ENCODE measurements at places on chromosomes 13 and 19. TPM values are rescaled to one million over a fixed set of nuclear protein-coding genes. Genes with fewer than 3 reads are reported as not detected.

The FAM124A gene
- not detected for total RNA-seq

The PGLYRP1 gene
- not detected for total RNA-seq

The CSNK1G2 gene
- total RNA-seq = 58.4 TPM

The MIA gene
- total RNA-seq = 0.26 TPM

Data from bronchial epithelial cell (primary cell).